ENCODE measurements at places on chromosomes 1 and 21.

DNA sequence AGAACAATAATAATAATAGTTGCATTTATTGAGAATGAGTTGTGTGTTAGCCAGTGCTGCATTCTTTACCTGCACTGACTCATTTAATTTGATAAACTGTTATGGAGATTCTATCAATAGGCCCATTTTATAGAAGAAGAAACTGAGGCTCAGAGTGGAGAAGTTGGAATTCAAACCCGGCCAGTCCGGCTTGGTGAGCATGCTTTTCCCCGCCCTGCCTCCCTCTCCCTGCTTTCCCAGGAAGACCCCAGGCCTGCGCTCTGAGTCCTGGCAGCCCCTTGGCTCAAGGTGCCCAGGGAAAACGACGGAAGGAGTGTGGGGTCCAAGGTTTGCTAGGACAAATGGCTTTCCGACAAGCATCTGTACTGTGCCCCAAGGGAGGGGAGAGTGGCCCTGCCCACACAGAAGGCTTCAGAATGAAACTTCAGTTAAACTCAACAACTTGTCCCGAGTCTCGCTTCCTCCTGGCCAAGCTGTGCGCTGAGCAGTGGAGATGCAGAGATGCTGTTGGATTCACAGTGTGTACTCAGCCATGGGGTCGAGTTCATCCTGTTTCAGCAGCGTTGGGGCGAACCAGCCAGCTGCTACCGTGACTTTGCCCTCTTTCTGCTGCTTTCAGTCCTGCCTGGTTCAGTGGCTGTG, 23.3 kb upstream of the PADI6 start:
- DNase-seq = no peak

GRCh38 chr21:43318368-43318767, 108.6 kb downstream of the SIK1 start:
- no peak for DNase-seq

GRCh38 chr1:214328770-214329469, 48.0 kb downstream of the SMYD2 start:
- peak; percentile 48 for DNase-seq

- DNase-seq = no peak
Measured at GRCh38 chr1:14761291-14762153, 163.0 kb downstream of the KAZN start.

- DNase-seq = no peak
Measured at GRCh38 chr21:39136711-39137110, 46.5 kb downstream of the PSMG1 start.

- DNase-seq = no peak
Measured at GRCh38 chr21:42722808-42723473, 69.5 kb downstream of the PDE9A start.

- no peak for DNase-seq
Measured at GRCh38 chr1:164613176-164613575, 54.2 kb downstream of the PBX1 start.

DNA sequence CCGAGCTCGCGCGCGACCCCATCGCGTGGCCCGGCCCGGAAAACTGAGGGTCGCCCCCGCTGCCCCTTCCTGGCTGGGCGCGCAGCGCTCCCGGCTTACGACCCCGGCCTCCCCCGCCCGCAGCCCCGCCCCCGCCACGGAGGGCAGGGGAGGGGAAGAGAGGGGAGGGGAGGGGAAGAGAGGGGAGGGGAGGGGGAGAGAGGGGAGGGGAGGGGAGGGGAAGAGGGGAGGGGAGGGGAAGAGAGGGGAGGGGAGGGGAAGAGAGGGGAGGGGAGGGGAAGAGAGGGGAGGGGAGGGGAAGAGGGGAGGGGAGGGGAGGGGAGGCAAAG, 6.7 kb upstream of the ANKRD65 start:
- DNase-seq = no peak

GRCh38 chr1:28163496-28164161, 12.9 kb downstream of the PTAFR start:
- no peak for DNase-seq

DNA sequence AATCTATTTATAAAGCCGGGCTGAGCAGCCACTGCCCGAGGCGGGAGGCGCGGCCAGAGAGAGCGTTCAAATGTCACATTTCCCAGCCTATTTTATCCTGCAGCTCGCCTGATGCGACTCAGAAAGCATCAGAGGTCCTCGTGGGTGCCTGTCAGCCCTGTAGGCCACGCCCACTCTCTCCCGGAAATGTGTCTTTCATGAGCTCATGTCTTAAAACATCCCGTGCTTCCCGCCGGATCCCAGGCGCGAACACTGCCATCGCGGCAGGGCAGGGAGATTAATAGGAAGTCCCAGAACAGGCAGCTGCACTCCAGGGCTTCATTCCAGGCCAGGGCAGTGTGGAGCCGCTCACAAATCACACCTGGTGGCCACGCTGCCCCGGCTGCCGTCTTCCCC, 117.5 kb downstream of the PRDM16 start:
- DNase-seq = no peak

DNA sequence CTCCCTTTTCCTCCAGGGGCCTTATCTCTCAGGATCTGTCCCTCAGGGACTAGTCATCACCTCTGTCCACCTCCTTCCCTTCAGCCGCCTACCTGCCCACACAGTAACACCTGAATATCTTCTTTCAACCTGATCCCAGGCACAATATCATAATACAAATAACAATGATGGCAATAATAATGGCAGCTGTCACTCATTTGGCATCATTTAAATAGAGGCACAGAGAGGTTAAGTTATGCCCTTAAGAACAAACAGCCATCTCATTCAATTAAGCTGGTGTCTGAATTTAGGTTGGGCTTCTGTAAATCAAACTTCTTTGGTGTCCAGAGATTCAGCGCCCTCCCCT, 47.5 kb downstream of the AHDC1 start:
- no peak for DNase-seq

DNA sequence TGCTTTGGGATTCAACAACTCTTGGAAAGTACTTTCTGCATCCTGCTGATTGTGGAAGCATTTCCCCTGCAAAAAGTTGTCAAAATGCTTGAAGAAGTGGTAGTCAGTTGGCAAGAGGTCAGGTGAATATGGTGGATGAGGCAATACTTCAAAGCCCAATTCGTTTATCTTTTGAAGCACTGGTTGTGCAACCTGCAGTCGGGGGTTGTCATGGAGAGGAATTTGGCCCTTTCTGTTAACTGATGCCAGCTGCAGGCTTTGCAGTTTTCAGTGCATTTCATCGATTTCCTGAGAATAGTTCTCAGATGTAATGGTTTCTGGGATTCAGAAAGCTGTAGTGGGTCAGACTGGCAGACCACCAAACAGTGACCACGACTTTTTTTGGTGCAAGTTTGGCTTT, 47.6 kb upstream of the GJA5 start:
- no peak for DNase-seq

DNA sequence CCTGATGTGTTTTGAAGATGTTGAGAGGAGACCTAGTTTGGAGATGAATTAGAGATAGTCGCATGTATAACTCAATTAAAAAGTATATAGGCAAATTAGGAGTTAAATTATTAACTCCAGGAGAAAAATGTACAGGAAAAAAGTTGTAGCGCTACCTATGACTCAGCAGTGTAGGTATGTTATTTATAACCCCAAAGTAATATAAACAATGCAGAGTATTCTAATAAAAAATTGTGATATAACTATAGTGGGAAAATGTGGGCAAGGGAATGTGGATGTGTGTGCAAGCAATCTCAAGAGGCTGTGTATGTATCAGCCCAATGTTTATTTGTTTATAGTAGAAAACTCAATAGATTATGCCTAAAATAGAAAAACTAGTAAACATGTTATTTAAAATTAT, 144.5 kb downstream of the BRINP2 start:
- DNase-seq = no peak

- no peak for DNase-seq
Measured at GRCh38 chr1:107142140-107142542, 1.3 kb downstream of the NTNG1 start.

DNA sequence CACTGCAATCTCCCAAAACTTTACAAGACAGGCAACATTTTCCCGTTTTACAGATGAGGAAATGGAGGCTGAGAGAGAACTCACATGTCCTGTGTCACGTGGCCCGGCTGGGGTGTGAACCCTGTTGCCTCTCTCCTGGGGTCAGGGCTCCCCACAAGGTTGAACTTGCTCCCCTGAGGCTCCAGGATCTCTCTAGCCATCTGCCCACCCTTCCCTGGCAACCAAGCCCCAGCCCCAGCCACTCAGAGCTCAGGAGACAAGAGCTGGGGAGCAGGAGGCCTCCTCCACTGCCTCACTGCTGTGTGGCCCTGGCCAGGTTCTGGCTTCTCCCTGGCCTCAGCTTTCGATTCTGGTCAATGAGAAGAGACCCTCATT, 11.8 kb downstream of the LAPTM5 start:
- DNase-seq = no peak

GRCh38 chr1:75908717-75909152, 23.5 kb downstream of the ASB17 start:
- DNase-seq = no peak

DNA sequence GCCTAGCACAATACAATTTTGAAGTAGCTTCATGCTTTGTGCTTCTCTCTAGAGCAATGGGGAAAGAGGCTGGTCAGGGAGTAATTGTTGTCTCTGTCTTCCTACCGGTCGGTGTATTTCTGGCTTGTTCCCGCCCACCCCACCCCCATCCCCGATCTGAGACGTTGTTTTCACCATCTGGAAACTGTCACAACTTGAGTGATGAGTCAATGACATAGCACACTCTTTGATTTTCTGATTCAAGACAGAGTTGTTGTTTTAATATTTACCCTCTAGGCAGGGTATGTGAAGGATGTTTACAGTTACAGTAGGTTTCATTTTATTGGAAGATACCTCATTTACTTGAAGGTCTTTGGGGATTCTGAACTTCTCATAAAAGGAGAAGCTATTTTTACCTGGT, 7.0 kb downstream of the IL12RB2 start:
- DNase-seq = no peak

- no peak for DNase-seq
Measured at GRCh38 chr1:159829822-159830465, 3.3 kb downstream of the SLAMF8 start.

DNA sequence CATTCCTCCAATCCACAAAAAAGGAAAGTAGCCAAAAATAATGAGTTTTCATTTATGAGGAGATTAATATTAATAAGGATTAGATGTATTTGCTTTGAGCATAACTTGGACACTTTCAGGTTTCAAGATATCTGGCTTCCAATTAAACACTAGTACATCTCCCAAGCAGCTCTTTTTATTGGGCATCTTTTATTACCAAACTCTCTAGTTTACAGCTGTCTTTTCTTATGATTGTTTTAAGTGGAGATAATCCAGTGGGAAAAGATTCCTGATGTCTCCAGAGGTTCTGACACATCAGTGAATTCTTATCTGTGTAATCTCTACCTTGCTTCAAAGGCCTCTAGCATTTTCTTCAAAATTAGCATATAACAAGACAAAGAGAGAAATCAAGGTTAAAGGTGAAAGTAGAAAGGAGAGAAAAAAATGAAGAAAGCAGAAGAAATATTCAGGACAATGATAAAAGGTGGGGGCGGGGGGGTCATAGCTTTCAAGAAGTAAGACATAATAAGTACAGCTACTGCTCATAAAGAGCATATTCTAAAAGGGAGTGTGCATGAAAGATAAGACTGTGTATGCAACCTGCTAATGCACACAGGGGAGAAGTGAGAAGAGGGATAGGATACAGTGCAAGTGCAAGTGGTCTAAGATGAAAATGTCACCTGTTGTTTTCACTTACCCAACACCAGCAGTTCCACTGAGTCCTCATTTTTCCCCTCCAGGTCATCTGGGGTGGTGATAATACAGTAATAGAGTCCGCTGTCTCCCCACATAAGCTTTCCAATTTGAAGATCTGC, 19.1 kb downstream of the ILDR2 start:
- no peak for DNase-seq

Data from activated CD4-positive, CD25-positive, alpha-beta regulatory T cell (primary cell).